ENCODE measurements at places on chromosomes 3 and 15.

GRCh38 chr3:125232401-125232800 lies 19.9 kb upstream of the SLC12A8 start:
- DNase-seq, result no peak

GRCh38 chr15:42159381-42160015 lies 3.1 kb upstream of the PLA2G4F start:
- DNase-seq, result no peak

DNA sequence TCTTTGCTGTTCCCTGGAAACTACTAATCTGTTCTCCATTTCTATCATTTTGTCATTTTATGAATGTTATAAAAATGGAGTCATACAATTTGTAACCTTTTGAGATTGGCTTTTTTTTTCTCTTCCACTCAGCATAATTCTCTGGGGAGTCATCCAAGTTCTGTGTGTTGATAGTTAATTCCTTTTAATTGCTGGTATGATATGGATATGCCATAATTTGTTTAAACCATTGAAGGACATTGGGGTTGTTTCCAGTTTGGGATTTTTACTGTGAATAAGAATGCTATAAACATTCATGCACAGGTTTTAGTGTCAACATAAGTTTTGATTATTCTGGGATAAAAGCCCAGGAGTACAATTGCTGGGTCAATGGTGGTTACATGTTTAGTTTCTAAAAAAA lies 279.4 kb downstream of the WNT5A start:
- DNase-seq, result no peak

- DNase-seq, result no peak
These were observed 18.5 kb upstream of the PDHB start for GRCh38 chr3:58452176-58452575.

GRCh38 chr3:65597226-65597951 lies 441.3 kb downstream of the MAGI1 start:
- no peak for DNase-seq

- DNase-seq, result no peak
These were observed 313.4 kb downstream of the CNTN6 start for GRCh38 chr3:1406250-1406649.

GRCh38 chr3:112884678-112885290 lies 38.1 kb upstream of the CD200R1L start:
- no peak for DNase-seq

DNA sequence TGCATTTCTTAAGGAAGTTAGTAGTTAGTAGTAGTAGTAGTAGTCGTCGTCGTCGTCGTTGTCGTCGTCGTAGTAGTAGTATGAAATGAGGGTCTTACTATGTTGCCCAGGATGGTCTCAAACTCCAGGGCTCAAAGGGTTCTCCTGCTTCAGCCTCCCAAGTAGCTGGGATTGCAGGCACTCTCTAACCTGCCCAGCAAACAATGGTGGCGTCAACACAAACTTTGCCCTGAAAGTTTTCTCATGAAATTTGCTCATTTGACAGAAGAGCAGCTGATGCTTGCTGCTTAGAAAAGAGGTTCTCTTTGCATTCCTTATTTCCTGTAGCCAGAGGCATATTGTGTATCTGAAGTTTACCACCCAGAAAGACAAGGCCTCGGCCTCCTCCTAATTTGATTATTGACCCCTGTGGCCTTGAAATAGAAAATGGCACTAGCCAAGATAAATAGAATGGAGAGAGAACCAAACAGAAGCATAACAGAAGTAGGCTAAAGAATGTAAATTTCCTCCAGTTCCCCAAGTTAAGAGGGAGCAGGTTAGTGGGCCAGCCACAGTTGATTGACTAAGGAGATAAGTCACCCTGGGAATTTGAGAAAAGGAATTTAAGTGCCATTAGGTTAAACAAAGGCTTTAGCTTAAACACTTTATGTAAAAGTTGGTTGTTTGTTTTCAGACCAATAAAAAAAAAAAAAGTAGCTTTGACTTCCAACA lies 166.2 kb upstream of the ROBO2 start:
- no peak for DNase-seq

- DNase-seq, result no peak
These were observed 121.7 kb downstream of the EDEM1 start for GRCh38 chr3:5309171-5309570.

- DNase-seq, result peak; percentile 27
These were observed 9.4 kb upstream of the CMSS1 start for GRCh38 chr3:99808163-99808794.

GRCh38 chr3:46849686-46850467 lies 13.4 kb downstream of the MYL3 start:
- DNase-seq, result no peak

GRCh38 chr3:141019244-141019643 lies 31.9 kb upstream of the SPSB4 start:
- no peak for DNase-seq

GRCh38 chr15:45116006-45116481 lies 1.9 kb downstream of the DUOXA2 start:
- DNase-seq, result no peak

- DNase-seq, result no peak
These were observed 10.8 kb downstream of the PLA1A start for GRCh38 chr3:119608405-119609000.

DNA sequence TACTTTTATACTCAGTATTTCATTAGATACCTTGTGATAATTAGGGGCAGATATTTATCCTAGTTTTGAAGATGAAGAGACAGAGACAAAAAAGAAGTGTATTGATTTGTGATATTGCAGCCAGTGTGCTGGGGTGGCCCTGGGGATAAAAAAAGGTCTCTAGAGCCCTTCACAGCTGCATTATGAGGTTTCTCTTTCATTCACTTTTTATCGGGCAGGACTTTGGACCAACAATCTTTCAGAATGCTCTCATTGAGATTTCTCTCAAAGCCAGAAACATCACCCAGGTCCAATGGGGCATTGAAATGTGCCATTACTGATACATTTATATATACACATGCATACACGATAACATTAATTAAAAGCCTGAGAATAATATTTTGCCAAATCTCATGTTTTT lies 20.5 kb upstream of the SELENOT start:
- no peak for DNase-seq

GRCh38 chr3:168251371-168251770 lies 155.6 kb upstream of the GOLIM4 start:
- DNase-seq, result peak; percentile 68

Data from GM12864 (cell line).